ENCODE measurements at places on chromosomes 3 and 15.

GRCh38 chr15:88664151-88664778 is 25.4 kb downstream of the ISG20 start:
- no peaks in the 10 kb centered on the region for H3K36me3 ChIP-seq
- no peak overlapping the region for H3K27ac ChIP-seq
- no peak overlapping the region for H3K4me3 ChIP-seq
- peaks cover 20% of the 10 kb centered on the region for H3K4me1 ChIP-seq
- no peaks in the 10 kb centered on the region for H3K27me3 ChIP-seq

GRCh38 chr3:152256851-152257562 is 11.7 kb upstream of the MBNL1 start:
- DNase-seq, result no peak
- H3K27ac ChIP-seq, result peak overlapping the region; percentile 94
- H3K27me3 ChIP-seq, result no peaks in the 10 kb centered on the region
- H3K4me3 ChIP-seq, result peak overlapping the region; percentile 35
- peaks cover 4% of the 10 kb centered on the region for H3K36me3 ChIP-seq
- peaks cover 54% of the 10 kb centered on the region for H3K4me1 ChIP-seq

DNA sequence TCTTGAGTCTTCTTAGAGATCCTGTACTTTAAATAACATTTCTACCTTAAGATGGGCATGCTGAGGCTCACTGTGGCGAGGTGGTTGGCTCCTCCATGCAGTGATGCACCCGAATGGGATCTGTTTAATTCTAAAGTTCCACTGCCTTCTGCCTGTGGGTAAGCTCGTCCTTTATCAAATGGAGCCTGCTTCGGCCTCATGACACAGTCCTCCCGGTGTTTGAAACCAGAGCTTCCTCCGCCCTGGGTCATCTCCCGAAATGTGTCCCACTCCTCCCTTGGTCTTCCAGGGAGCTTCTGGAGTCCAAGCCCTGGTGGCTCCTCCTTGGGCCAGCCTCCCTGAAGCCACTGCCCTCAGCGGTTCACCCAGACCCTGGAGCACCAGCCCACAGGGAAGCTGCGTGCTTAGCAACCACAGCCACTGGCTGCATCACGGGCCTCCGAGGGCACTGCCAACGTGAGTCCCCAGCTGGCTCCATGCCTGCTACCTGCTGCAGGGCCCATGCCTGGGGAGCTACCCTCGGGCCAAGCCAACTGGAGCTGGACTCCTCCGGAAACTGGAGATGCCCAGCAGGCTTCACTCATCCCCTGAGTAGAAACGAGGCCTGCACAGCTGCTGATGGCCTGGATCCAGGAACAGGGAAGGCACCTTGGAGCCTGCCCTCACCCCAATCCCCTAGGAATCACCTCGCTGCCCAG is 3.3 kb downstream of the RHCG start:
- no peak overlapping the region for H3K27ac ChIP-seq
- DNase-seq, result no peak
- no peak overlapping the region for H3K4me3 ChIP-seq

GRCh38 chr15:90037511-90037860 is 36.4 kb downstream of the ZNF710 start:
- H3K27me3 ChIP-seq, result no peaks in the 10 kb centered on the region
- H3K36me3 ChIP-seq, result no peaks in the 10 kb centered on the region

DNA sequence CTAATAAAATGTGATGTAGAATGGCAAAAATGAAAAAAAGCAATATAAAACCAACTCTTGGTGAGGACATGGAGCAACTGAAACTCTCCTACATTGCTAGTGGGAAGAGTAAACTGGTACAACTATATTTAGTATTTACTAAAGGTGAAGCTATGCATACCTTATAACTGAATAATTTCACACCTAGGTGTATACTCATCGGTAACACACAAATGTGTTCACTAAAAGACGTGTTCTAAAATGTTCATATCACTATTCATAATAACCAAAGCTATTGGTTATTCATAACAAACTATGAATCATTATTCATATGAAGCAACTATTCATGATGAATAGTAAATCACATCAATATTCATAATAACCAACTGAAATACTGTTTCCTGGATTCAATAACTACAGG is 1030.3 kb downstream of the ROBO2 start:
- H3K36me3 ChIP-seq, result no peaks in the 10 kb centered on the region
- no peak overlapping the region for H3K27ac ChIP-seq
- H3K4me1 ChIP-seq, result no peaks in the 10 kb centered on the region
- H3K27me3 ChIP-seq, result no peaks in the 10 kb centered on the region

GRCh38 chr3:52014613-52015012 is 18.9 kb upstream of the RPL29 start:
- no peaks in the 10 kb centered on the region for H3K36me3 ChIP-seq
- H3K4me3 ChIP-seq, result no peak overlapping the region

DNA sequence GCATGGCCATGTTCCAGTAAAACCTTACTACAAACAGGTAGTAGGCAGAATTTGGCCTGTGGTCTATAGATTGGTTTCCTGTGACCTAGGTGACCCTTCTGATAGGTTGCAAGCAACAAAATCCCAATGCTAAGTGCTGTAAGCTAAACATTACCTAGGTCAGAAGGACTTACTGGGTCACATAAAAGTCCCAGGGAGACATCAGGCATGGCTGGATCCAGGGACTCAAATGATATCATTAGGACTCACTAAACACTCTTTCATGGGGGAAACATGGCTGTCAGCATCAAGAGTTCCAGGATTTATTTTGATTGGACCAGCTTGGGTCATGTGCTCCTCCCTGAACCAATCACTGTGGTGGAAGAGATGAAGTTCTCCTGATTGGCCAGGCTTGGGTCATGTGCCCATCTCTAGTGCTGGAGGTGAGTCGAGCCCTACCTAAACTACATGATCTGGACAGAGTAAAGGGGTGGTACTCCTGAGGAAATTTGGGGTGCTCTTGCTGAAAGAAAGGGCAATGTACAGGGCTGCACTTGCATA is 16.8 kb upstream of the SLC6A1 start:
- peaks cover 43% of the 10 kb centered on the region for H3K27me3 ChIP-seq
- no peak for DNase-seq
- no peak overlapping the region for H3K27ac ChIP-seq
- H3K36me3 ChIP-seq, result no peaks in the 10 kb centered on the region
- no peak overlapping the region for H3K4me3 ChIP-seq

DNA sequence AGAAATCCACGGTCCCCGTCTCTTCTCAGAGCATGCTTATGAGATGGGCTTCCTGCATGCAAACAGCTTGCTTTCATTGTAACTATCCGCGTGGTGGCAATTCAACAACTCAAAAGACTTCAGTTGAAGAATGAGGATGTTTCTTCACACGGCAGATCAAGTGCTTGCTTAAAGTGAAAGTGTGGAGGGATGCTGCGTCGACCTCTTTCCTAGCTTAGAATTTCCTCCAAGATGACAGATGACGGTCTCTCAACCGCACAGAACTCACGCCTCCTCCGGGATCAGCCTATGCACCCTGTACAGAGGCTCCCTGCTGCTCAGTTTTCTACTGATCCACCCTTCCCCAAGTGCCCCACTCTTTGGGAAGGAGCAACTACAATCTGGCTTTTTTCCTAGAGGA is 47.8 kb downstream of the PCSK6 start:
- H3K4me1 ChIP-seq, result no peaks in the 10 kb centered on the region
- no peak for DNase-seq
- H3K27ac ChIP-seq, result no peak overlapping the region
- no peaks in the 10 kb centered on the region for H3K36me3 ChIP-seq
- H3K4me3 ChIP-seq, result no peak overlapping the region
- peaks cover 16% of the 10 kb centered on the region for H3K27me3 ChIP-seq

DNA sequence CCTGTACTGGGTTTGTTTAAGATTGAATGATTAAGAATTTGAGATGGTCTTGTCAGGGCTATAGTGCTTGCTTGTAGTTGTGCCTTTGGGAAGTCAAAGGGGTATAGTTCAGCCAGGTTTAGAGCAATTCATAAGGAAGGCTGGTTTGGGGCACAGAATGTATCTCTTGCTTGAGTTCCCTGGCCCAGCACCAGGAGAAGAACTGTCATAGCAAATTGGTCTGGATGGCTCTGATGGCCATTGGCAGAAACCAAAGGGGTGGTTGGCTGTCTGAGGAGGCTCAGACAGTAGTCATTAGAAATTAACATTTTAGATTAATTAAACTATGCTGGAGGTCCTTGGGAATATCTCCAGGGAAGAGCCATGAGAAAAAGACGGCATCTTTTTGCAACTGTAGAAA is 25.4 kb upstream of the OTOL1 start:
- DNase-seq, result no peak
- no peaks in the 10 kb centered on the region for H3K27me3 ChIP-seq
- H3K4me3 ChIP-seq, result no peak overlapping the region
- no peaks in the 10 kb centered on the region for H3K4me1 ChIP-seq
- H3K27ac ChIP-seq, result no peak overlapping the region

GRCh38 chr15:67146234-67146633 is 80.8 kb downstream of the SMAD3 start:
- peak overlapping the region; percentile 38 for H3K27ac ChIP-seq
- no peaks in the 10 kb centered on the region for H3K36me3 ChIP-seq
- DNase-seq, result no peak
- peaks cover 74% of the 10 kb centered on the region for H3K4me1 ChIP-seq
- H3K4me3 ChIP-seq, result no peak overlapping the region

DNA sequence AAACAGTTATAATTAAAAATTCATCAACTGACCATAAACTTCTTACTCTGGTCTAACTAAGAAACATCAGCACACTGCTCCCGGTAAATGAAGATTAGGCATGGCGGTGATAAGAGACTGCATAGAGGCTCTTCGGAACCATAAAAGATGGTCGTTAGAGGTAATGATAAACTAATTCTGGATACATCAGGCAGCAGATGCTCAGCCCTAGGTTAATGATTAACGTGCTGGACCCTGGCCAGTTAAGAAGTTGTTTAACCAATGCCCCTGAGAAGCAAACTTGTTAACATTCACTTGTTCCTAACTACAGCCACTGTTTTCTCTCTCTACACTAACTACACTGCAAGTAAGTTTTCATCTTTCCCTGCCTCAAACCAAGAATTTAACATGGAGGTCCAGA is 111.5 kb downstream of the PDZRN3 start:
- no peak for DNase-seq
- H3K27ac ChIP-seq, result no peak overlapping the region
- no peaks in the 10 kb centered on the region for H3K36me3 ChIP-seq

DNA sequence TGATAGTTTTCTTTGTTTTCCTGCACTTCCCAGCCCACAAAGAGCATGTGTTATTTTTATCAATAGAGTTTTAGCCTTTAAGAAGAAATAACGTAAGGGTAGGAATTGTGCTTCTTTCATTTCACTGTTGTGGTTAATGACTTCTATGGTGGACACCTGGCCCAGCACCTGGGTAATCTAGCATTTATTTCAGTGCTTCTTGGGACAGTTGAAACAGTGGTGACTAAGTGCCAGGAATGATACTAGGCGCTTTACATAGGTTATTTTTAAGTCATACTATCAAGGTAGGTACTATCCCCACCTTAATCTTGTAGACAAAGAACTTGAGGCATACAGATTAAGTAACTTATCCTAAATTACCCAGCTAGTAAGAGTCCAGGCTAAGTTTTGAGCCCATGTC is 243.8 kb downstream of the SOX2 start:
- no peaks in the 10 kb centered on the region for H3K4me1 ChIP-seq
- no peaks in the 10 kb centered on the region for H3K27me3 ChIP-seq
- no peaks in the 10 kb centered on the region for H3K36me3 ChIP-seq
- no peak overlapping the region for H3K27ac ChIP-seq

GRCh38 chr3:106611841-106612240 is 743.0 kb upstream of the CBLB start:
- no peak overlapping the region for H3K4me3 ChIP-seq
- no peak for DNase-seq
- no peaks in the 10 kb centered on the region for H3K4me1 ChIP-seq
- H3K27me3 ChIP-seq, result no peaks in the 10 kb centered on the region

DNA sequence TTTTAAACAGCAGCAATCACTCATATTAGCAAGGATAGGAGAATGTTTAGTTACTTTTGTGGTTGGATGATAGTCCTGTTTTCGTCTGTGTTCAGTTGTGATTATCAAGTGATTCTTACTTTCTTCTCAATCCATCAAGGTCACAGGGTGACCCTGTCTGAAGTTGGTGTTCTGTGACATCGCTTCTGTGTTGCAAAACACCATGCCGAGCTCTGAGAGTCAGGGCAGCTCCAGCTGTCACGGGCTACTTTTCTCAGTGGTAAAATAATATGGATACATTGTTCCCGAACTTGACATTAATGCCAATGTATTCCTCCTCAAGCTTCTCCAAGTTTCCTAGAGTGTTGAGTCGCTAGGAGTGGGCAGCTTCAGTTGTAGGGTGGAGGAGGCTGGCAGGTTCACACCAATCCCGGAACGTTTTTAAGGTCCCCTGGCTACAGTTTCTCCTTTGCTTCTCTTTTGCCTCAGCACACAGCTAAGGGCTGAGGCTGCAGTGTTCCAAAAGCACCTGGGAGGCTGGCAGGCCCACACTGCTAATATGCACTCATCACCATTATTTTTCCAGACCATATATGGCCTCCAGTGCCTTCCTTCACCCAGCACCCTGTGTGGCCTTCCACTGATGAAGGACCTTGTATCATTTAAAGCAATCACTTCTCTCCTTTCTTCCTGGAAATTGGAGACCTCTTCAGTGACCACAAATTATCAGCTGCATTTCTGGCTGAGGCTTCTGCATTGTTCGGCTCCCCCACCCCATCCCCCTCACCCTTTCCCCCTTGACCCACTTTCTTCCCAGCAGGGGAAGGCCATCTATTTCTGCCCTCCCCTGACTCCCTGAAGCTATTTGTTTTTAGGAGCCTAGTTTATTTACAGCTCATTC is 25.8 kb downstream of the COLQ start:
- H3K27ac ChIP-seq, result no peak overlapping the region
- H3K36me3 ChIP-seq, result no peaks in the 10 kb centered on the region
- no peaks in the 10 kb centered on the region for H3K4me1 ChIP-seq
- DNase-seq, result no peak
- no peaks in the 10 kb centered on the region for H3K27me3 ChIP-seq
- no peak overlapping the region for H3K4me3 ChIP-seq

DNA sequence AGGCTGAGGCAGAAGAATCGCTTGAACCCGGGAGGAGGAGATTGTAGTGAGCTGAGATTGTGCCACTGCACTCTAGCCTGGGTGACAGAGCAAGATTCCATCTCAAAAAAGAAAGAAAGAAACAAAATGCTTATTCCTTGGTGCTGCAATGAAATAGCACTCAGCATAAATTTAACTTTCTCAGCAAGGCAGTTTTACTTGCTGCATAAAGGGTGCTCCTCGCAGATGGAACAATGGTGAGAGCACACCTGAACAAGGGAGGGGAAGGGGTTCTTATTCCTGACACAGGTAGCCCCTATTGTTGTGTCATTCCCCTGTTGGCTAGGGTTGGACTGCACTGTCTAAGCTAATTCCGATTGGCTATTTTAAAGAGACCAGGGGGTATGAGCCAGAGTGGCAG is 17.1 kb downstream of the PAK2 start:
- H3K27ac ChIP-seq, result no peak overlapping the region
- no peak overlapping the region for H3K4me3 ChIP-seq
- H3K27me3 ChIP-seq, result no peaks in the 10 kb centered on the region
- no peaks in the 10 kb centered on the region for H3K4me1 ChIP-seq
- no peak for DNase-seq

DNA sequence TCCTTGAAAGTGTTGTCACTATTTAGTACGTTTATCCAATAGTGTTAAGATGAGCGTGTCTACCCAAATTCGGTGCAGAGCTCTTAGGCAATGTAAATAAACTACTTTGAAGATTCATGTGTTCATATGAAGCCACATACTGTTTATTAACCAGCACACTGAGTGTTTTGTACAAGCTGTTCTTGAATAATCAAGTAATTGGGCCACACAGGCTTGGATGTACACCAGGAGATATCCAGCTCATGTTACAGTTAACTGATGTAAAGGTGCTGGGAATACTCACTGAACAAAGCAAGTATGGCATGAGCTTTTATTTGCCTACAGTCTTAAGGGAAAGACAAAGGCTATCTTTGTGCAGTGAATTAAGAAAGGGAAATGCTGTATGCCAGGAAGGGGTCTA is 632 bp upstream of the DHX36 start:
- H3K4me1 ChIP-seq, result peaks cover 28% of the 10 kb centered on the region
- H3K27ac ChIP-seq, result peak overlapping the region; percentile 98
- H3K4me3 ChIP-seq, result peak overlapping the region; percentile 79
- no peaks in the 10 kb centered on the region for H3K27me3 ChIP-seq
- no peak for DNase-seq
